ENCODE measurements at places on chromosomes 16 and 17.

DNA sequence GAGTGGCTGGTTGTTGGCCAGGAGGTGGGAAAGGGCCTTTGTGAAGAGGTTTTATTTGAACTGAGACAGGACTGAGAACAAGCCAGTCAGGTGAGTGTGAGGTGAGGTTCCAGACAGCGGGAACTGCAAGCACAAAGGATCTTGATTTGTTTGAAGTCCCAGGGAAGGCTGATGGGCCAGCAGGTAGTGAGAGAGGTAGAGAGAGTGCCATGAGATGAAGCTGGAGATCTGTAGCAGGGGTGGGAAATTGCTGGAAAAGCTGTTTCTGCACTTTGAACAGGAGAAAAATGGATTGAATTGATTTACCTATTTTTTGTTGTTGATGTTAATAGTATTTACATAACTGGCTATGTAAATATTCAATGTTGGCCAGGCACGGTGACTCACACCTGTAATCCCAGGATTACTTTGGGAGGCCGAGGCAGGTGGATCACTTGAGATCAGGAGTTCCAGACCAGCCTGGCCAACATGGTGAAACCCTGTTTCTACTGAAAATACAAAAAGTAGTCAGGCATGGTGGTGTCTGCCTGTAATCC lies 7.7 kb upstream of the DCTPP1 start:
- peak; percentile 6 for DNase-seq

DNA sequence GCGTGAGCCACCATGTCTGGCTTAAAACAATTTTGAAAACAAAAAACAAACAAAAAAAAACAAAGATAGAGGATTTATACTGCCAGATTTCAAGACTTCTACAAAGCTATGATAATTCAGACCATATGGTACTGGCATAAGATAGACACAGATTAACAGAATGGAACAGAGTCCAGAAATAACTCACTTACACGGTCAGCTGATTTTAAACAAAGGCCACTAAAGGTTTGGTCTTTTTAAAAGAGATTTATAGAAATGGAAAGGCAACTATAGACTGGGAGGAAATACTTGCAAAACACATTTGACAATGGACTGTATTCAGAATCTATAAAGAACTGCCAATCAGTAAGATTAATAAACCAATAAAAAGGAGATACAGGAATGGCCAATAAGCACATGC lies 48.6 kb upstream of the MNT start:
- DNase-seq = no peak

DNA sequence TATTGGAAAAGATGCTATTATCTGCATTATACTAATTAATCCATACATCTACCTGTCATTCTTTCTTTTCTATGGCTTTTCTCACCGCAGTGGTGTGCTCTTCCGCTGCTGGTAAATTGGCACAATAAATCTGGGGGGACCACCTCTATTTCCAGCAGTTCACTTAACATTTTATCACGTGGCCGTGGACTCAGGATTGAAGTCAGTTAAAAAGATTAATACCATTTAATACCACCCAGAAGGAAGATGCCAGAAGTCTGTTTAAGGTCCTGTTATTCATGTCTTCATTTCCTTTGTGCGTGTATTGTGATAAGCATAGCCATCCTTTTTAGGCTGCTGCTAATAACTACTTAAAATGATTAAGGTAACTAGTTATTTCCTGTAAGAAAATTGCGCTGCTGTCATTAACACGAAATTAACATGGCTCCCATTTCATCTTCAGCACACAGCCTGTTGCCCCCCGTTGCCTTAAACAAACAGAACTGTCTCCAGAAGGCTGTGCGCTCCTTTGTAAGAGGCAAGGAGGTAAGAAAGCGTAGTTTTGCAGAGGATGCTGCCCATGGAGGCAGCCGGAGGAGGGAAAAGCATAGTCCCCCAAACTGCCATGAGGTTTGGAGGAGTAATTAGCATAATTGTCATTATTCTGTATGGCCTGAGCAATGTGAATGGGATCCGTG lies 414.4 kb downstream of the UTP18 start:
- DNase-seq = no peak

DNA sequence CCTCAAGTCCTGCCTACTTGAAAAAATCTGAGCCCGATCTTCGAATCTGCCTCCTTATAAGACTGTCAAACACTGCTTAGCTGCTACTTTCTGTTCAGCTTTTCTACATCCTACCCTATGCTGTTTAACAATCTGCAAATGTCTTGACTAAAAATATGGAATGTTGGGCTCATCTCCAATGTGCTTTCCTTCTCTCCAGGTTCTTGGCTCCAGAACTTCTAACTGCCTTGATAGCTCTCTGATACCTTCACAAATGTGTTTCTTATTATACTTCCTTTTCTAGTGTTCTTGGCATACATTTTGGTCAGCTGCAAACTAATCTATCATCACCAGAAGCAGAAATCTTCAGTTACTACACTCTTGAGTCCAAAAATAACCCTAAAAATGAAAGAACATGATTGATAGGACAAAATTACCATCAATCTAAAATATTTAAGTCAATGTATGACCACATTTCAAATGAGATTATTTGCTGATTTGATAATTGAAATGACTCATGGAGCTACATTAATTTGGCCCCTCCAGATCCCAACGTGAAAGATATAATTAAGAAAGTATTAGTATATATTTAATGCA lies 372.3 kb upstream of the MON1B start:
- no peak for DNase-seq

DNA sequence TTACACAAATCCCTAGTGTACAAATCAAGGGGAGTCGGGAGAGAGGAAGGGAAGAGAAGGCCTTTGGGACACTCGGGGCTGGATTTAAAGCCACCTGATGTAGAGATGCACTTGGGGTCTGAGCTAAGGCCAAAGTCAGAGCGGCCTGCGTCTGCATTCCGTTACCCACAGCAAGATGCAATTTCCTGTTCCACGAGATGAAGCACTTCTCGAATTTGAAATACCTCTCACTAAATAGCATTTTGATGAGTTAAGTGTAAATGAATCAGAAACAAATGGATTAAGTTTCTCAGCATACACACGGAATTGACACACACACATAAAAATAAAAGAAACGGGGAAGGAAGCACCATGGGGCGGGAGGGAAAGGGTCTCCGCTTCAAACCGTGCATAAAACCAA lies 386.0 kb downstream of the SOX9 start:
- DNase-seq = no peak

DNA sequence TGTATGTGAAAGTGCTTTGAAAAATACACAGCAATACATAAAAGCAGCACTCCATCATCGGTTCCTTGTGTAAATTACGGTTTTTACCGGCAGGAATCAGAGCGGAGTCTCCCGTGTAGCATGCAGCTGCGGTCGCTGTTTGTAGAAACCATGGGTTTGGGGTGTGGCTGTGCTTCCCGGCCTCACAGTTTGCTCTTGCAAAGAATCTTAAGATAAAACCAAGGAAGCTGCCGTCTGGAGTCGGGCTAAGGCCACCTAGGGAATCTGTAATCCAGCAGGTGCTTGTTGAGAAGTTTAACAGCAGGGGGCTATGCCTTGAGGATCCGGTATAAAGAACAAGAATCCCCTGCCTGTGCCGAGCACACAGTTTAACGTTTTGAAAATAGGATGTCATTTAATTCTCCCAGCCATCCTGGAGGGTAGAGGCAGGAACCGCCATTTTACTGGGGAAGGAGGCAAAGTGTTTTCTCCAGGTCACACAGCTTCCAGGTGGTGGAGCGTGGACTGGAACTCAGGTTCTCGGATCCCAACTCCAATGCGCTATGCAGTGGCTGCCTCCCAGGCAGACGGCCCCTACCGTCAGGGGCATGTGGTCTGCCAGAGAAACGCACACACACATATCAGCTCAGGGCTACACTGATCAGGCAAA lies 6.0 kb upstream of the TLCD3A start:
- DNase-seq = no peak

- no peak for DNase-seq
Measured at GRCh38 chr17:69869667-69870066, 205.4 kb upstream of the KCNJ16 start.

DNA sequence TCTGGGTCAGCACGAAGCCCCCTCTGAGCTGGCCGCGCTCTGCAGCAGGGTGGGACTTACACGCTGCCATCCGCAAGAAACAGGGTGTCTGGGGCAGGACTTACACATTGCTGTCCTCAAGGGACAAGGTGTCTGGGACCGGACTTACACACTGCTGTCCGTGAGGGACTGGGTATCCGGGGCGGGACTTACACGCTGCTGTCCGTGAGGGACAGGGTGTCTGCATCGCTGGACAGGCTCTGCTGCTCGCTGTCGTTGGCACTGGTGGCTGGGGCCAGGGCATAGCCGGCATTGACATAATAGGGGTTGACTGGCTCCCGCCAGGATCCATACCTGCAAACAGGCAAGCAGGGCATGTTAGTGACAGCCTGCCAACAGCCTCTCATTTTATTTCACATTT lies 31.4 kb downstream of the PDIA2 start:
- no peak for DNase-seq

DNA sequence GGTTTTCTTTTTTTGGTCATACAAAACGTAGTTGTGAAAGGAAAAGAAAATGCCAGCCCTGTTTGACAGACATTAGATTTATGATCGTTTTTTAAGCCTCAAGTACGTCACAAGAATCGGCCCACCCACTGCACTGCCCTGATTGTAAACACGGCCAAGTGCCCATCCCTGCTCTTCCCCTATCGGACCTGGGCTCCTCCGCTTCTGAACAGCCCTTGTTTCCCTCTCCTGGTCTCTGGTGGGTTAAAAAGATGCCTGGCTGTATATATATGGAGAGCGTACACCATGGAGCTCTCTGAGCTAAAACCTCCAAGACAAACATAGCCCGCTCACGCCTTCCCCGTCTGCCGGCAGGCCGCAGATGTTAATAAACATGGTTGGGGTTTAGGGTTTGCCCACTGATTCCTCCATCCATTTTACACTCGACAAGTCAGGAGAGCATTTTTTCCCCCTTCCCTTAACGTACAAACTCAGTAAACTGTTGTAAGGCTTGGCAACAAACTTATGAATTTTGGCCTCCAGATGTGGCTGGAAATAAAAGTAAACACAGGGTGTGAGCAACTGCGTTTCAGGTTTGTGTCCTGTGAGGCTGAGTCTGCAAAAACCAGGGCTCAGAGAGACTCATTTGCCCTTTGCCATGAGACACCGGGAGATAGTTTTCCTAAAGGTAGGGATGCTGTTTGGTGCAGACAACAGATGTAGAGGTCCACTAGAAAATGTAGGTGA lies 325.9 kb downstream of the SOX9 start:
- peak; percentile 43 for DNase-seq

GRCh38 chr17:45748731-45749310 lies 35.3 kb upstream of the CRHR1 start:
- DNase-seq = no peak

DNA sequence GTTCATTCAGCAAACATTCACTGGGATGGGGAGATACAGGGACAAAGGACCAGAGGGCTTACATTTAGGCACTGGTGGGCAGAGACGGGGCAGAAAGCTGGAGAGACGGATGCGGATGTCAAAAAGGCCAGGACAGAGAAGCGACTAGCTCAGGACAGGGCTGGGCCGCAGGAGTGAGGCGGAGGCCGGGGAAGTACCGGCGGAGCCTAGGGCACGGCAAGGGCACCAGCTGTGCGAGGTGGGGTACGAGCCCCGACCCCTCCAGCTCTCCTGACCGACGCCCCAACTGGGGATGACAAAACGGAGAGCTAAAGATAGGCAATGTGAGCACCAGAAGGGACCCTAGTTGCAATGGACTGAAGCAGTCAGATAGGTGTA lies 3.9 kb upstream of the SGCA start:
- DNase-seq = no peak

Data from NCI-H187 (cell line).